ENCODE measurements at places on chromosomes 4 and X. TPM values are rescaled to one million over a fixed set of nuclear protein-coding genes. Genes with fewer than 3 reads are reported as not detected.
A peak's percentile ranks its signal among the peaks of the same experiment; 100 is the strongest.

DNA sequence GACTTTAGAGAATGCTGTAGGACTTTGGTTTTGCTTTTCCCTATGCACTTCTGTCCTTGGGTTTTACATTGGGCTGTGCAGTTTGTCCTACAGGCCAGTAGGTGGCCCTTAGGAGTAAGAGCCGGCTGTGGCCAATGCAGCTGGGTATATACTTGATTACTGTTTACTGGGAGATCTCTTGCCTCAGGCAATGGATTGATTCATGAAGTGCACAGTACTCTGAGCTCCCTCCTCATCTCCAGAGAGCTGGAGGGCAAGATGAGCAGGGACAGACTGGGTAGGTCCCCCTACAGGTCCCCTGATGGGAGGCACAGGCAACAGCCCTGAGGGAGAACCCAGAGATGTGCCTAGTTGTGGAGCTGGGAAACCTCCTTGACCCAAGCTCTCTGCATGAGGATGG lies 103.8 kb upstream of the QRFPR start:
- no peaks in the 10 kb centered on the region for H3K36me3 ChIP-seq
- no peak overlapping the region for H3K27ac ChIP-seq
- no peak overlapping the region for H3K4me3 ChIP-seq
- peaks cover 59% of the 10 kb centered on the region for H3K27me3 ChIP-seq

Gene CPEB2
- total RNA-seq = 17.2 TPM

GRCh38 chr4:5956285-5957021 lies 61.8 kb downstream of the C4orf50 start:
- peaks cover 15% of the 10 kb centered on the region for H3K27me3 ChIP-seq
- H3K4me3 ChIP-seq = no peak overlapping the region
- H3K36me3 ChIP-seq = peaks cover 2% of the 10 kb centered on the region
- H3K27ac ChIP-seq = no peak overlapping the region
- H3K4me1 ChIP-seq = no peaks in the 10 kb centered on the region

Gene ITM2A
- 194 TPM for total RNA-seq

Gene CFAP97
- total RNA-seq = 41.9 TPM

Gene GIMD1
- not detected for total RNA-seq

DNA sequence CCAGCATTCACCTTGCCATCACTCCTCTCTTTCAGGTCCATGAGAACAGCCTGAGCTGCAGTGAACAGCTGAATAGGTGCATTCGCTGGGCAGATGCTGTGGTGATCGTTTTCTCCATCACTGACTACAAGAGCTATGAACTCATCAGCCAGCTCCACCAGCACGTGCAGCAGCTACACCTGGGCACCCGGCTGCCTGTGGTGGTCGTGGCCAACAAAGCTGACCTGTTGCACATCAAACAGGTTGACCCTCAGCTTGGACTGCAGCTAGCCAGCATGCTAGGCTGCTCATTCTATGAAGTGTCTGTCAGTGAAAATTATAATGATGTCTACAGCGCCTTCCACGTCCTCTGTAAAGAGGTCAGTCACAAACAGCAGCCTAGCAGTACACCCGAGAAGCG lies 3.2 kb downstream of the RASL11B start:
- no peak for DNase-seq
- H3K36me3 ChIP-seq = no peaks in the 10 kb centered on the region
- peaks cover 3% of the 10 kb centered on the region for H3K4me1 ChIP-seq
- peaks cover 23% of the 10 kb centered on the region for H3K27me3 ChIP-seq
- H3K27ac ChIP-seq = no peak overlapping the region

GRCh38 chr4:74039315-74039763 lies 850 bp upstream of the CXCL3 start:
- H3K4me3 ChIP-seq = peak overlapping the region; percentile 90
- H3K36me3 ChIP-seq = peaks cover 2% of the 10 kb centered on the region
- H3K27me3 ChIP-seq = peaks cover 66% of the 10 kb centered on the region
- no peak for DNase-seq
- peaks cover 12% of the 10 kb centered on the region for H3K4me1 ChIP-seq

DNA sequence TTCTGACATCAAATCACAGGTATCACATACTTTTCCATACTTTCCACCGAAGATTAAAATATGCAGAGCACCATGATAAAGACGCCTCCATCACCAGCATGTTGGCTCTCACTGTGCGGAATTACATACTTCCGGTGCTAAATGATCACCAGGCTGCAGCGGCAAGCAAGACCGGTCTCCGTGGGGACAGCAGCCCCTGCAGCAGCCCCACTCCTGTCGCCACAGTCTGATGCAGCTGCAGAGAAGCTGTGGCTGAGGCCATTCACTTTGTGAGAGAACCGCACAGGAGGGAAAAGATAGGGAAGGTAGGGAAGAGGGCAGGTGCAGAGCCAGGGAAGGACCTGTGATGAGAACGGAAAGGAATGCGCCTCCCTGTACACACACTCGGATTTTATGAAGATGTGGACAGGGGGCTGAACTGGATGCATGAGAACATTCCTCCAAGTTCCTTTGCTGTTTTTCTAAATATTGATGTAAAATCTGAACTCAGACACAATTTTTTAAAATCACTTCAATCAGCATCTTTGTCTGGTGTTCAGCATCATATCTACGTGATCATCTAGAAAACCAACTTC lies 38.3 kb downstream of the AFAP1 start:
- peaks cover 36% of the 10 kb centered on the region for H3K4me1 ChIP-seq
- no peaks in the 10 kb centered on the region for H3K27me3 ChIP-seq
- H3K27ac ChIP-seq = peak overlapping the region; percentile 79
- DNase-seq = no peak
- peak overlapping the region; percentile 53 for H3K4me3 ChIP-seq
- H3K36me3 ChIP-seq = no peaks in the 10 kb centered on the region

Gene OTC
- not detected for total RNA-seq

DNA sequence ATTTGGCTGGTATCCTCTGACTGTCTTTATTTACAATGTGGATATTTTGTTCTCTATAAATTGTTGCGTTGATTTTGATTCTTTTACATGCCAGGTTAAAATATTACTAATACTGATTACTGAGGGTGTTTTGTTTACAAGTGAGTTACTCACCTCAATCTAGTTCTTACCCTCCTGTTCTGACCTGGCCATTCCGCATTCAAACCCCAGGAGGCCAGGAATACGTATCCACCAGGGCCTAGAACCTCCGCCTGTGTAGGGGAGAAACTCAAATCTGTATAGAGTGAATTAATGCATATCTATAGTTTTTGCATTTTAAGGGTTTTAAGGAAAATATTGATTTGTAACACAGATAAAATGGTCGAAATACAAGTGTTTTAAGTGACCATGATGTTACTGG lies 2.6 kb upstream of the ZFP42 start:
- no peaks in the 10 kb centered on the region for H3K36me3 ChIP-seq
- H3K4me3 ChIP-seq = no peak overlapping the region
- no peak overlapping the region for H3K27ac ChIP-seq
- no peaks in the 10 kb centered on the region for H3K27me3 ChIP-seq
- no peak for DNase-seq

GRCh38 chrX:128906753-128907152 lies 616.5 kb downstream of the SMARCA1 start:
- H3K27ac ChIP-seq = no peak overlapping the region
- DNase-seq = no peak
- no peak overlapping the region for H3K4me3 ChIP-seq
- H3K36me3 ChIP-seq = no peaks in the 10 kb centered on the region

All from T-helper 17 cell (primary cell).